ENCODE measurements at places on chromosomes 13 and 19.

- H3K27ac ChIP-seq = peak overlapping the region; percentile 89
- peak; percentile 79 for DNase-seq
- H3K36me3 ChIP-seq = peaks cover 2% of the 10 kb centered on the region
- no peaks in the 10 kb centered on the region for H3K27me3 ChIP-seq
- H3K4me1 ChIP-seq = peaks cover 30% of the 10 kb centered on the region
Measured at GRCh38 chr13:52455677-52456041, 381 bp downstream of the CKAP2 start.

DNA sequence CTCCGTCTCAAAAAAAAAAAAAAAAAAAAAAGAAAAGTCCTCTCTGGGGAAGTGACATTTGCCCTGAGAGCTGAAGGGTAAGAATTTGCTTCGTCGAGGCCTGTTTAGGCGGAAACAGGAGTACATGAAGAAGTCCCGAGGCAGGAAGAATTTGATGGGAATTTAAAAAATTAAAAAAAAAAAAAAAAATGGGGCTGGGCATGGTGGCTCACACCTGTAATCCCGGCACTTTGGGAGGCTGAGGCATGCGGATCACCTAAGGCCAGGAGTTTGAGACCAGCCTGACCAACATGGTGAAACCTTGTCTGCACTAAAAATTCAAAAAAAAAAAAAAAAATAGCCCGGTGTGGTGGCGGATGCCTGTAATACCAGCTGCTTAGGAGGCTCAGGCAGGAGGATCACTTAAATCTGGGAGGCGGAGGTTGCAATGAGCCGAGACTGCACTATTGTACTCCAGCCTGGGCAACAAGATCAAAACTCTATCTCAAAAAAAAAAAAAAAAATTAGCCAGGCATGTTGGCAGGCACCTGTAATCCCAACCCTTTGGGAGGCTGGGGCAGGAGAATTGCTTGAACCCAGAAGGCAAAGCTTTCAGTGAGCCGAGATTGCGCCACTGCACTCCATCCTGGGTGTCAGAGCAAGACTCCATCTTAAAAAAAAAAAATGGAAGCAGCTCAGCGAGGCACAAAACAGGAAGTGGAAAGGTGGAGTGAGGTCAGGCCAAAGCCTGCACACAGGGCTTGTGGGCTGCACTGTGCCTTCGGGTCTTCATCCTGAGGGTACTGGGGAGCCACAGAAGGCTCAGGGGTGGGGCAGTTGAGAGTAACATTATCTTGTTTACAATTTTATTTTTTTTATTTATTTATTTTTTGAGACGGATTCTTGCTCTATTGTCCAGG, 4.9 kb downstream of the BAX start:
- peaks cover 57% of the 10 kb centered on the region for H3K4me1 ChIP-seq
- no peak overlapping the region for H3K4me3 ChIP-seq
- H3K27ac ChIP-seq = no peak overlapping the region
- no peak for DNase-seq
- H3K36me3 ChIP-seq = peaks cover 7% of the 10 kb centered on the region

DNA sequence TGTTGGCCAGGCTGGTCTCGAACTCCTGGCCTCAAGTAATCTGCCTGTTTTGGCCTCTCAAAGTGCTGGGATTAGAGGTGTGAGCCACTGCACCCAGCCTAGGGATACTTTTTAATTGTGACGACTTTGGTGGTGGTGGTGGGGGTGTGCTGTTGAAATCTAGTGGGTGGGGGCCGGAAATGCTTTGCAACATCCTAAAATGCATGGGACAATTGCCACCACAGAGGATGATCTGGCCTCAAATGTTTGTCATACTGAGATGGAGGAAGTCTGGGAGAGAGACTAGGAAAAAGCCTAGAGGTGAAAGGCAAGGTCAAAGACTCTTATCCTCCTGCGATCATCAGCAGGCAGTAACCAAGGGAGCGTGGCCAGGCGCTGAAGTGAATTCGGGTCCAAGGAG, 1.4 kb downstream of the NWD1 start:
- no peak overlapping the region for H3K4me3 ChIP-seq
- no peaks in the 10 kb centered on the region for H3K36me3 ChIP-seq
- DNase-seq = no peak
- no peaks in the 10 kb centered on the region for H3K27me3 ChIP-seq
- peak overlapping the region; percentile 86 for H3K27ac ChIP-seq
- peaks cover 15% of the 10 kb centered on the region for H3K4me1 ChIP-seq

DNA sequence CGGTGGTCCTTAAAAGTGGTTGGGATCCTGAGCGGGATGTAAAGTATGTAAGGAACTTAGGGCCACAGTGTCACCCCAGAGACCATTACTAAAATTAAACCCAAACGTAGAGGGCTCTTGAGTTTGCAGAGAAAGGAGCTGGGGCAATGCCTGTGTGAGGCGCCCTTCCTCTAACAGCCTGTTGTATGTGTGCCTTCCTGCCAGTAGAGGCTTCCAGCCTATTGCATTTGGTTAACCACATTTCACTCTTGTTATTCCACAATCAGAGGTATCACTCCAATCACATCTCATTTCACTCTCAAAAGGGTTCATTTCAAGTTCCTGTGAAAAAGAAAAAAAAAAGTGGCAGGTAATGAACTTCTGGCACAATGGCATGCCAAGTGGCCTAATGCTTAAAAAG, 29.4 kb downstream of the DIAPH3 start:
- DNase-seq = no peak
- H3K4me3 ChIP-seq = no peak overlapping the region
- H3K27ac ChIP-seq = no peak overlapping the region

DNA sequence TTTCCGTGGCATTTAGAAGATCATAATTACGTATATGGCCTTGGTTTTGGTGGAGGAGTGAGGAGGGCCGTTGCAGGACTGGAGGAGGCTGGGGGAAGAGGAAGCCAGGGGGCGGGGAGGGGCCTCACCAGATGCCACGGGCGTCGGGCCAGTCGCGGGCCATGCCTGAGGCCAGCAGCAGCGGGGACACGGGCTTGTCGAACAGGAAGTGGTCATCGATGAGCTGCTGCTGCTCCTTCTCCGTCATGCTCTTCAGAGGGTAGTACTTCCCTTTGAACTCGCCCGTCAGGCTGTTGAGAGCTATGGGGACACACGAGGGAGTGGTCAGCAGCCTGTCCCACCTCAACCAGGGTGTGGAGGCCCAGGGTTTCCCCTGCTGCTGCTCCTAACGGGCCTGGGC, 11.1 kb downstream of the CKM start:
- peaks cover 42% of the 10 kb centered on the region for H3K27me3 ChIP-seq
- H3K27ac ChIP-seq = no peak overlapping the region
- no peak for DNase-seq
- H3K36me3 ChIP-seq = no peaks in the 10 kb centered on the region

DNA sequence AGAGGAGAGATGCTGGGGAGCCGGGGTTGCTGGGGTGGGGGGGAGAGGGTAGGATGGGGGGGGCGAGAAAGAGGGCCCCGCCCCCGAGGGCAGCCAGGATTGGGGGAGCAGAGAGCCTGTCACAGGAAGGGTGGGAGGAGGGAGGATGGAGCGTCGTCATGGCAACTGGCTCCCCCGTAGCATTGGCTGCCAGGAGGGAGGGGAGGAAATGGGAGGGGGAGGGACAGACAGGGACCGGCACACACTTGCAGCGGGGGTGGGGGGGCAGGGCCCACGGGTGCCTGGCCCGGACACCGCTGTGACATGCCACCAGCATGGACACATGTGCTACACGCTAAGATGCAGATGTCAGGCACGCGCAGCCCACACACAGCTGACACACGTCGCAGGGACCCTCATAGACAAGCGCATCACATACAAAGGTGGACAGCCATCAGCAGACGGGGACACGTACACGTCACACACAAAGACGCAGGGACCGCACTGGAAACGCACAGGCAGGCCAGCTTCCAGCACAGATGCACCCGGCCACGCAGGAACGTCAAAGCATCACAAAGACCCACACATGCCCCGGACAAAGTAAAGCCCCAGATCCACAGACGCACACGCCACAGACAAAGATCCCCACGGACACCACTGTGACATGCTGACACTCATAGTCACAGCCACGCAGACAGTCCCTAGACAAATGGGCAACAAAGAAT, at the start of gene LMTK3:
Gene LMTK3, minus strand, starts transcription at position 36 of the 704 bp plus-strand sequence. CDS start 259 bp downstream, outside the sequence.
- H3K4me3 ChIP-seq = peak within 1 kb of the TSS; percentile 88
- no peak for DNase-seq
- H3K36me3 ChIP-seq = no peaks in the 10 kb centered on the region
- H3K27ac ChIP-seq = no peak within 1 kb of the TSS
- peaks cover 12% of the 10 kb centered on the region for H3K27me3 ChIP-seq

DNA sequence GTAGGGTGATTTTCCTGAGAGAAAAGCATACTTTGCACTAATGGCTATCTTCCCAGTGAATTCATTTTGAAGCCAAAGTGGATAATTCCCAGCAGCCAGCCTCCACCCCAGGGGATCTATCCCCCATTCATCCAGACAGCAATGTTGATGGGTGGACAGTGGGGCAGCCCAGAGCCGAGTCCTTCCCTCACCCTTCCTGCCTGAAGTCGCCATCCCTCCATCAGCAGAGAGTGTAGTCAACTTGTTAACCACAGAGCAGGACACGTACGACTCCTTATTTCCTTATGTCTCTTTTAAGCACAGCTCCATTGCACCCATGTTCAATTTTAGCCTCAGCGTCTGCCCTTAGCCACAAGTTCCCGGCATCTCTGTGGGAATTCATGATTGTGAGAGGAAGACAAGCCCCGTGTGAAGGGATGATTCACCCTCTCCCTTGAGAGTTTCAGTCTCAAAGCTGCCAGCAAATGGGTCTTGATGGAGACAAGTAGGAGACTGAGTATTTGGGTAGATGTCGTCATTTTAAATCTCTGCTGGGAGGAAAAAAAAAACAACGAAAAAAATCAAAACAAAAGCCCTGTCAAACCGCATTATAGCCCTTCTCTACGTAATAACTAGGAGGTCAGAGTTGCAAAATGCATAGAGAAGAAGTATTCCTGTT, 58.3 kb upstream of the MEDAG start:
- no peaks in the 10 kb centered on the region for H3K4me1 ChIP-seq
- peaks cover 5% of the 10 kb centered on the region for H3K27me3 ChIP-seq
- no peak overlapping the region for H3K27ac ChIP-seq
- no peaks in the 10 kb centered on the region for H3K36me3 ChIP-seq

DNA sequence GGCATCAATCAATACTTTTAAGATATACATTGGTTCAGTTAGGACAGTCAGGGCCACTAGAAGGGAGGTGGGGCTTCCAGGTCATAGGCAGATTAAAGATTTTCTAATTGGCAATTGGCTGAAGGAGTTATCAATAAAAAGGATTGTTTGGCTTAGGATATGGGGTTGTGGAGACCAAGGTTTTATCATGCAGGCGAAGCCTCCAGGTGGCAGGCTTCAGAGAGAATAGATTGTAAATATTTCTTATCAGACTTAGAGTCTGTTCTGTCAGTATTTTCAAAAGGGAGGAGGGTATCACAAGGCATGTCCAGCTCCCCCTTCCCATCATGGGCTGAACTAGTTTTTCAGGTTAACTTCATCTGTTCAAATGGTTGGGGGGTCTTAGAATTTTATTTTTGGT, 77.4 kb upstream of the FARP1 start:
- no peaks in the 10 kb centered on the region for H3K4me1 ChIP-seq
- no peak overlapping the region for H3K4me3 ChIP-seq
- no peak for DNase-seq
- H3K27me3 ChIP-seq = peaks cover 15% of the 10 kb centered on the region
- H3K27ac ChIP-seq = no peak overlapping the region
